ENCODE measurements at places on chromosomes 13 and 19. TPM values are rescaled to one million over a fixed set of nuclear protein-coding genes. Genes with fewer than 3 reads are reported as not detected.

The ZNF667 gene
- total RNA-seq: 7.0 TPM

The TEX29 gene
- total RNA-seq: not detected

GRCh38 chr13:108760129-108760528 lies 130.7 kb downstream of the MYO16 start:
- DNase-seq: no peak

GRCh38 chr19:2110822-2111221 lies 14.1 kb downstream of the IZUMO4 start:
- DNase-seq: no peak

- DNase-seq: no peak
Observed at GRCh38 chr13:29543230-29544215, 52.0 kb downstream of the SLC7A1 start.

GRCh38 chr19:12672744-12673143 lies 6.1 kb downstream of the WDR83 start:
- DNase-seq: peak; percentile 50

DNA sequence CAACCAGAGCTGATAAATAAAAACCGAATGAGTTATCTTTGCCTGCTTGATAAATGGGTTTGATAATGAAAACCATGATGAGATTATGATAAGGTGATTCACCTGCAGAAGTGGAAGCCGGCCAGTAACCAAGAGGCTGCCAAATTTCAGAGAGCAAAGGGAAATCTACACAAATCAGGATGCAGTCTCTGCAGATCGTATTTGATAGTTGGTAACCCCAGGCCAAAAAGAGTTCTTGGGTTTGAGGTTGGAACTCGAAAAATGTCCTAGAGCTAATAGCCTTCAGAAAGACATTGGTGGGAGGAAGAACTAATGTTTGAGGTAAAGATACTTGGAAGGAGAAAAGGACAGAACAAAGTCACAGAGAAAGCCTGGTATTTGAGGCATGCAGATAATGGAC lies 9.6 kb upstream of the LATS2 start:
- DNase-seq: no peak

DNA sequence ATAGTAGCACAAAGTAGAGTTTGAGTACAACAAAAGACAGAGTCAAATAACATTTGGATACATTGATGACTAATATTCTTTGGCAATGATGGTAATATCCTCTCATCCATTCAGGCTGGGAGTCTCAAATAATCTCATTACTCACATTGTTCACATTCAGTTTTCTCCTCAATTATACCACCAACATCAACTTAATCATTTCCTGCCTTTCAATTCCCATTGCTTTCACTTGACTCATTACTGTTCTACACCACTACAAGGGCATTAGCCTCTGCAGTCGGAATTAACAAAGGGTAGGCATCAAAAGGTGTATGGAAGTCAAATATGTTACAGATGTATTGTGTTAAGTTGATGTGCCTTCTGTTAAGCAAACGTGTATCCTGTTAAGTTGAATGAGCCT lies 518.4 kb upstream of the SLITRK1 start:
- no peak for DNase-seq

GRCh38 chr19:13861392-13861713 lies 15.6 kb upstream of the NANOS3 start:
- no peak for DNase-seq

- peak; percentile 69 for DNase-seq
Observed at GRCh38 chr13:40352380-40352778, 314.1 kb downstream of the FOXO1 start.
